Thoracic aorta (tissue), 2 donors: ENCODE measurements at places on chromosomes 16 and 17.

- no peak for DNase-seq
These were observed 56.2 kb downstream of the SNX11 start for GRCh38 chr17:48163809-48164208.

- DNase-seq, result no peak
These were observed 2.7 kb downstream of the CENPX start for GRCh38 chr17:82019690-82020571.

DNA sequence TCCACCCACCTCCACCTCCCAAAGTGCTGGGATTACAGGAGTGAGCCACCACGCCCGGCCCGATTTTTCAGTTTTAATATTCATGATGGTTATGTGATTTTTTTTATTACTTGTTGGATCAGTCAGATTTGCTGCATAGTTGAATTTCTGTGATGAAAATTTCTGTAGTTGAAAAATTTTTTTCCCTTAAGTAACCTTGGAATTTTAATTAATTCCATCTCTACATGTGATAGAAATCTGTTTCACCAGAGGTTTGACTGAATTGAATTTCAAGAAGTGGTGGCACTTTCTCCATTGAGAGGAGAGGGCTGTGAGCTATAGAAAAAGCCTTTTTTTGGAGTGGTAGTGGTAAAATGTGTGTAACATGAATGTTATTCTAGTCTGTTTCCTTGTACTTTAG lies 24.7 kb downstream of the WIPF2 start:
- DNase-seq, result no peak

DNA sequence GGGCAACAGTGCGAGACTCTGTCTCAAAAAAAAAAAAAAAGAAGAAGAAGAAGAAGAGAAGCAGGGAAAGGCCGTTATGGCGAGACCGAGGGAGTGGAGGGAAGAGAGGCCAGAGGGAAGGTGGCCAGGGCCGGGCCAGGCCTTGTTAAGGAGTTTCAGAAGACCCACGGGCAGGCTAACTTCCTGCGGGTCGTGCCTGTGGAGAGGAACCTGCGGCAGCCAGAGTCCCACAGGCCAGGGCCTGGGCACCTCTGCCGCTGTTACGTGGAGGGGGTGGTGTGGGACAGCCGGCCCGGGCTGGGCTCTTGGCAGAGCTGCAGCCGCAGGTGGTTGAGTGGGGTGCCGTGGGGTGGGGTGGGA lies 5.4 kb downstream of the WDR81 start:
- DNase-seq, result no peak

- DNase-seq, result no peak
These were observed 16.8 kb downstream of the ADGRG5 start for GRCh38 chr16:57559072-57559790.
